ENCODE measurements at places on chromosomes 16 and 17.

GRCh38 chr16:76199681-76200220 lies 77.5 kb upstream of the CNTNAP4 start:
- DNase-seq: no peak

DNA sequence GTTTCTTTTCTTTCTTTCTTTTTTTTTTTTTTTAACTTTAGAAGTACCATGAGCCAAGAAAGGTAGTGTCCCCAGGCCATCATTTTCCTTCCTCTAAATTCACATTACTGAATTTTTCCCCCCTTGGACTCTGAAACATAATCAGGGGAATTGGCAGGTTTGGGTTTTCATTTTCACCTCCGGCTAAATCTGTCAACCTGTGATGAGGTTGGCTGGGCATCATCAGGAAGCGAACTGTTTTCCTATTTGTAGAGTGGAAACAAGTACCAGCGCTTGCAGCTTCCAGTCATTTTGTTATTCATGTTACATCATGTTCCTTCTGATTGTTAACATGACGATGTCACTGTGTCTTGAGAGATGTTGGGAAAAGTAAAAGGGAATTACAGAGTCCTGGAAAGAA lies 641.9 kb upstream of the RBFOX1 start:
- no peak for DNase-seq

- no peak for DNase-seq
Observed at GRCh38 chr17:530851-531250, 178.2 kb upstream of the RPH3AL start.

- DNase-seq: no peak
Observed at GRCh38 chr16:83676086-83676485, 131.7 kb upstream of the HSBP1 start.

GRCh38 chr16:89080196-89080853 lies 13.3 kb upstream of the ACSF3 start:
- DNase-seq: no peak

- DNase-seq: no peak
Observed at GRCh38 chr17:46847204-46848191, 3.9 kb upstream of the WNT9B start.

- no peak for DNase-seq
Observed at GRCh38 chr17:73548620-73549311, 95.5 kb downstream of the SDK2 start.

GRCh38 chr16:16857012-16857411 lies 478.1 kb downstream of the NPIPA7 start:
- DNase-seq: no peak

DNA sequence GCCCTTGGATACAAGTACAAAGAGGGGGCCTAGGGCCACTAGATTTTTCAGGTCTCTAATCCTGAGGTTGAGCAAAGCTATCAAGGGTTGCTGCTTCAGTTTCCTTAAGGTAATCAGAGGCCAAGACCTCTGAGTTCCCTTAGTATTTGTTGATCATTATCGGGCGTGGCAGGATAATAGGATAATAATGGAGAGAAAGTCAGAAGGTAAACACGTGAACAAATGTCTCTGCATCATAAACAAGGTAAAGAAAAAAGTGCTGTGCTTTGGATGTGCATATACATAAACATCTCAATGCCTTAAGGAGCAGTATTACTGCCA lies 41.5 kb upstream of the YPEL2 start:
- DNase-seq: no peak

DNA sequence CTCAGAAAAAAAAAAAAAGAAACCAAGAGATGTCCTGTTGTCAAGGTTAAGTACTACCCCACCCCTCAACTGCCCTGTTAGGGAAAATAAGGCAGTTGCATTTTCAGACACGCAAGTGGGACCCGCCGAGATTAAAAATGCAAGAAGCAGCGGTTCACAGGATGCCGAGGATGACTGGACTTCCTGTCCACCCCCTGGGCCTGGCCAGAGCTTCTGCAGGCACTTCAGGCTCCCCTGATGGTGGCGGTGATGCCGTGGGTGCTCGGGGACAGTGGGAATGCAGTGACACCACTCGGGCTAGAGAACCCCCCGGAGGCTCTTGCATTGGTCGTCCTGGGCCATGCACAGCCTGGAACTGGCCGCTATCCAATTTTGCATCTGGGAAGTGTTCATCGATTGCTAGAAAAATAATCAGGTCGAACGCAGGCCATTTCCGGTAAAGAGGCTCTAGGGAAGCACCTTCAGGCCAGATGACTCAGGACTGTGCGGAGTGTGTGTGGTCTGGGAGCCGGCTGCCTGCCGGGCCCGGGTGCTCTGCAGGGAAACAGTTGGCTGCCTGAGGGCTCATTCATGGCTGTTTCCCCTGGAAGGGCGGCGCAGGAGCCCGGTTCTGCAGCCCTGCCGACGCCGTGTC lies 13.4 kb upstream of the CRISPLD2 start:
- no peak for DNase-seq

GRCh38 chr16:7871979-7872378 lies 539.3 kb downstream of the RBFOX1 start:
- no peak for DNase-seq

DNA sequence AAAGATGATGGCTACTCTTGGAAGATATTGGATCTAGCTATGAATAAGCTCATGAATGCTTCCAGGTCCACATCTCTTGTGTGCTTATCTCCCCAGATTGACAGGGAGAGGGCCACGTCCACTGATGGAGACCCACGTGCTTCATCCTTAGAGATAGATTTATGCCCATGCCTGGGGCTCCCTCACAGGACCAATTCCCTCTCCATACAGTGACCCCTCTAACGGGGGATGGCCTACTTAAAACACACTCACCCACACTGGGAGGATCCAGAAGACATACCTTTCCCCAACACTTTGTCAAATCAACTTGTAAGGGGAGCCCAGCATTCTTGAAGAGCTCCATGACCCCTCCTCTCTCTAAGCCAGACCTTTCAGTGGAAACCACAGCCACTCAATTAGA lies 169.7 kb upstream of the CDH5 start:
- DNase-seq: no peak

DNA sequence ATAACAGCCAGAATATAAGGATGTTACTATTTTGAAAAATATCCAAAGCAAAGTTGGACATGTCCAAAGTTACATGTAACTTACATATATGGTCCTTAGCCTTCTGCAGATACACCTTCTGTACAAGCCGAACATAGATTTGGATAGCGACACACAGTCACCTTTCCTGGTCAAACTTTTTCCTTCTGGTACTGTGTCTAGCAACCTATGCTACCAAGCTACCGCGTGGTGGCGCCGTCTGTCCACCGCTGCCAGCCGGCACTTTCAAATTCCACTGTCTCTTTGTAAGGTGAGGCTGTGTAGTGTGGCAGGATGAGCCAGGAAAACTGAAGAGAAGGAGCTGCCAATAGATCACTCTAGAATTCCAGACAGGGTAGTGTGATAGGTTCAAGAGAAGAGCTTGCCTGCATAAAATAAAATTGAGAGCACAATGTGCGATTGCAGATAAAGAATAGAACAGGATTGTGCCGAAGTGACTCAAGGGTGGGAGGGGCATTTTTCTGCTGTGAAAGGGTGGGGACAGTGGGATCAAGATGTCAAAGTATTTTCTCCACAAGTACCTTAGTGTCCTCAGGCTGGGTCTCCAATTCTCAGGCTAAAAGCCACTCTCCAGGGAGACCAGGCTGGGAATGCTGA lies 366.9 kb downstream of the SLC39A11 start:
- peak; percentile 59 for DNase-seq

DNA sequence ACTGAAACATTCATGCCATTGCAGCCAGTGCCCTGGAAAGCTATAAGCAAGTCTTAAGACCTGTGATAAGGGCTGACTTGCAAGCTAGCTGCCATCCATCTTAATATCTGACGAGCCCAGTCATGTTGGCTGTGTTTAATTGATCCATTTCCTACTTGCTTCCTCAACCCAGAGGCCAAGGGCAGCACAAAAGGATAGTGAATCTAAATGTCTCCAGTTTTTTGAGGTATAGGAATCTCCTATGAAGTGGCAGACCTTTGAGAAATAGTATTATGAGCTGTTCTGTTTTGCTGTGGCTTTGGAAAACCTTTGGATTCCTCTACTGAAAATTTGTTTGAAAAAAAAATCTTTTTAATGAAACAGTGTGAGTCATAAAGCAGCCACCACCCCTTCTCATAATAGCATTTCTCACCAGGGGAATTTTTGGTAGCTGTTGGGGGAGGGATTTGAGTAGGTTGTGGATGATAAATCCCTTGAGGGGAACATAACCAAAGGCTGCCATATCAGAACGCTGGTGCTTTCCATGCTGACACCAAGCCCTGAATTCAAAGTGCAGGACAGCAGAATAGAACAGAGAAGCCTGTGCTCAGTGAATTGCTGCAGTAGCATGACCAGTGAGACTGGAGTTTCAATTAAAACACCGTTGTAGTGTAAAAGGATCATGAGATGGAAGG lies 12.9 kb downstream of the ZNRF1 start:
- peak; percentile 97 for DNase-seq

DNA sequence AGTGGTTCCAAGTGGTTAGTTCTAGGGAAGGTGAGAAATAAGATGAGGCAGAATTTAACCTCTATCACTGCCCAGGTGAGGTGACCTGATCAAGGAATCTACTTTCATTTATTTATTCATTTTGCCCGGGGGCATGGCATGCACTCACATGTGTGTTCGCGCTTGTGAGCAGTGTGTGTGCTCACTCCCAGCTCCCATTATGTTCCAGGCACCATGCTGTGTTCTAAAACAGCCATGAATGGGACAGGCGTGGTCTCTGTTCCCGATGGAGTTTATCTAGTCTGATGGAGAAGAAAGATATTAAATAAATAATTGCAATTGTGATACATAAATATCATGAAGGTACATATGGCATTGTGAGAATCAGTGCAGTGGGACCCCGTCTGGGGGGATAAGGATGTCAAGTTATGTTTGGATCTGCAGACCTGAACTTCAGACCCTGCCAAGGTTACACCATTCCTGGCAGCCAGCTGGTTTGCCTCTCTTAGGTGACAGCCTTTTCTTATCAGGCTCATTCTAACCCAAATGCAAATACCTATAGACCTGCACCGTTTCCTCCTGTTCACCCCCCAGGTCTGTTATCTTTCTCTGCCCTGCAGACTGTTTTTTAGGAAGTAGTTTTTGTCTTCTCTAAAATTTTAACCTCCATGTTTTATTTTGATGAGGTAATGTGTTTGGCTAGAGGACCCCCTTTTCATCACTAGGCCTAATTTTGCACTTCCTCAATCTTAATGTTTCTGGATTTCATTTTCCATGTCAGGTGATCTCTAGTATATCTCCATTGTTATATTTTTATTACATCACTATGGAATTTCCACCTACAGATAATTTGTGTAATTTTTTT lies 11.8 kb downstream of the CYB5B start:
- no peak for DNase-seq

DNA sequence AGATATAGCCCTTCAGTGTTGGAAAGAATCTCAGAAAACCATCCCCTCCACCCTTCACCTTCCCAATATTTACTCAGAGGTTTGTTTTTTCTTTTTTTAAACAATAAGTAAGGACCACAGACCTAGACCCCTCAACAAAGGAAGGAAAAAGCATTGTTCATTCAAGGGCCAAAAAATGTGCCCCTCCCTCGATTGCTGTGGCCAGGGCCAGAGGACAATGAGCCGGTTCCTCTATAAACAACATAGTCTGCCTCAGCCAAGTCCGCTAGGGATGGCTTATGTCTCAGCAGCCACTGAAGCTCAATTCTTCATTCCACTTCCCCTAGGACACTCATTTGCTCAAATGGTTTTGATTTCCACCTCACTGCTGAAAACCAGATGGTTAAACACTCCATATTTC lies 24.0 kb downstream of the TRIM16 start:
- no peak for DNase-seq

- DNase-seq: peak; percentile 44
Observed at GRCh38 chr17:72151565-72152386, 31.0 kb downstream of the SOX9 start.

GRCh38 chr16:1466968-1467521 lies 7.8 kb downstream of the CLCN7 start:
- DNase-seq: no peak

GRCh38 chr16:15434425-15435215 lies at the start of gene BMERB1:
BMERB1 (plus strand) TSS chr16:15434588; CDS start chr16:15434654, 66 bp downstream.
- peak; percentile 36 for DNase-seq

DNA sequence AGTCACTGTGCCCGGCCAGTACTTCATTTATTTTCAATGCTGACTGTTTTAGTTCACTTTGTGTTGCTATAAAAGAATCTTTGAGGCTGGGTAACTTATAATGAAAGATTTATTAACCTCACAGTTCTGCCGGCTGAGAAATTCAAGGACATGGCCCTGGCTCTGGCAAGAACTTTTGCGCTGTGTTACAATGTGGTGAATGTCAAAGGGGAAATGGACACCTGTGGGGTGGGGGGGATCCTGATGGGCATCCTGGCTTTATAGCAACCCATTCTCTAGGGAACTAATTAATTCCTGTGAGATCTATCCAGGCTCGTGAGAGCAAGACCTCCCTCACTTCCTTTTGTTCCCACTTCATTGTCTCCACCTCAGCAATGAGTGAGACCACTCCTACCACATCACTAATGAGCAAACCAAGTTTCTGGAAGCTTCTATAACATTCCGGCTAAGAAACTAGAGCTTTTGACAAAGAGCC lies 17.1 kb upstream of the CDH3 start:
- DNase-seq: no peak

GRCh38 chr16:67317853-67318252 lies 8.7 kb downstream of the KCTD19 start:
- no peak for DNase-seq

DNA sequence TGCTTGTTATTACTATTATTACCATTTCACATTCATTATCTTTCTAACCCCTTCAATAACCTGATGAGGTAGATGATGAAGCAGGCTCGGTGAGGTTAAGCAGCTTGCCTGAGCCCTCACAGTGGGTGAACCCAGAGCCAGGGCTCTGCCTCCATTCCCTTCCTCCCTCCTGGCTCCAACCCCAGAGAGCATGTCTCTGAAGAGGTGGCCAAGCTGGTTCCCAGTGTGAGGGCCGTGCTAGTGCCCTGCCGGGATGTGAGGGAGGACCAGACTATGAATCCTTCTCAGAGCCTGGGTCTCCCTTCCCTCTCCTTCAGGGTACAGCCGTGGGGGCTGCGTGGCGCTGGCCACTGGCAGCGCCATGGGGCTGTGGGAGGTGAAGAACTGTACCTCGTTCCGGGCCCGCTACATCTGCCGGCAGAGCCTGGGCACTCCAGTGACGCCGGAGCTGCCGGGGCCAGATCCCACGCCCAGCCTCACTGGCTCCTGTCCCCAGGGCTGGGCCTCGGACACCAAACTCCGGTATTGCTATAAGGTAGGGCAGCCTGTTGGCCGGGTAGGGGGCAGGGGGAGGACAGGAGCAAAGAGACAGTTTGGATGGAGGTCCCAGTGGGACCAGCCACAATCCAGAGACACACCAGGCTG lies 49.6 kb downstream of the MRC2 start:
- no peak for DNase-seq

- DNase-seq: peak; percentile 37
Observed at GRCh38 chr17:76710863-76711611, at the start of gene MXRA7. MXRA7 (minus strand) TSS chr17:76710965; CDS start chr17:76710946, 19 bp downstream.

- no peak for DNase-seq
Observed at GRCh38 chr16:74252329-74252728, 44.3 kb upstream of the PSMD7 start.

DNA sequence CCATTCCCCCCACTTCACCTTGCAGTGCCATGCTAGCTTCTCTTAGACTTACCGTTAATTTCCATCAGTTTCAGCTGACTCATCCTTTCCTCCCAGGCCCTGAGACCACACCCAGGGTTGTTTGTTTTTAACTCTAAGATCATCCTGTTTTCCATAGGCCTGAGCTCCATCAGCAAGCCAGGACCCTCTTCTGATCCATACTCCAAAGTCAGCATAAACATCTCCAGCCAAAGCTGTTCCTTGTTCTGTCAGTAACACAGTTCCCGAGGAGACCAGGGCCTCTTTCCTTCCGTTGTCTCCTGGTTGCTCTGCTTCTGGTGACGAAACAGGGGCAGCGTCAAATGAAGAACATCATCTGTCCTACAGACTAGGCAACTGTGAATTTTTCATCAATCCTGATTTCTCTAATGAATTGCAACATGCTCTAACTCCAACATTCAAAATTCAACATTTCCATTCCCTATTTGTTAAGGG lies 83.8 kb upstream of the HNF1B start:
- peak; percentile 38 for DNase-seq

All from bronchial epithelial cell (primary cell).